ENCODE measurements at places on chromosomes 16 and 17.

- no peak for DNase-seq
These were observed 304.7 kb downstream of the XYLT1 start for GRCh38 chr16:17166095-17166494.

DNA sequence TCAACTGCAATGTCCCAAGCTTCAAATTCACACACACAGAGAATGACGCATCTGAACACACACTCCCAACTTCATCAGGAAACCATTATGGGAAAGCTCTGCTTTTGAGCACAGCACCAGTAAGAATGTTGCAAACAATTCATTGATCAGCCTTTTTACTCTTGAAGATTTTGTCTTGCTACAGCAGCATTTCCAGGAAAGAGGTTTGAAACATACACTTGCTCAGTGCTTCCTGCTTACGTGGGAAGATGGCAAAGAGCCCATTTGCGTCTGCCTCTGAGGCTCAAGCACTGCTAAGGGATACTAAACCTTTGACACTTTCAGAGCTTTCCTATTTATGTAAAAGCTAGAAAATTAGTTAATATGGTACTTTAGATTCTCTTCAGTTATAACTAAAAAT lies 77.2 kb upstream of the MON1B start:
- DNase-seq = no peak

- no peak for DNase-seq
These were observed 178.3 kb downstream of the CDK5R1 start for GRCh38 chr17:32664936-32665583.

DNA sequence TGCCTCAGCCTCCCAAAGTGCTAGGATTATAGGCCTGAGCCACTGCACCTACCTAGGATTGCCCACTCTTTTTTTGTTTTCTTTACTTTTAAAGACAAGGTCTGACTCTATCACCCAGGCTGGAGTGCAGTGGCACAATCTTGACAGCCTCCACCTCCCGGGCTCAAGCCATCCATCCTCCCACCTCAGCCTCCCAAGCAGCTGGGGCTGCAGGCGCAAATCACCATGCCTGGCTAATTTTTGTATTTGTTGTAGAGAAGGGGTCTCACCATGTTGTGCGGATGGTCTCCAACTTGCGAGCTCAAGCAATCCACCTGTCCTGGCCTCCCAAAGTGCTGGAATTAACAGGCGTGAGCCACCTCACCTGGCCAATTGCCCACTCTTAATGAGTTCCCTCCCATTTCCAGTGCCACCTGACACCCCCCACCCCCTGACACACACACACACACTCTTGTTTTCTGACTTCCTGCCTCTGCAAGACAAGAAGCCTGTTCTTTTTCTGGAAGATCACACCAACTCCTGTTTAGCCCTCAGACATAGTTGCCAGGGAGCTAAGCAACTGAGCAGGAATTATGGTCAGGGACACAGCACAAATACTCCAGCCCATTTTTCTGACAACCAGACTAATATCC lies 2.6 kb downstream of the OVCA2 start:
- DNase-seq = no peak

DNA sequence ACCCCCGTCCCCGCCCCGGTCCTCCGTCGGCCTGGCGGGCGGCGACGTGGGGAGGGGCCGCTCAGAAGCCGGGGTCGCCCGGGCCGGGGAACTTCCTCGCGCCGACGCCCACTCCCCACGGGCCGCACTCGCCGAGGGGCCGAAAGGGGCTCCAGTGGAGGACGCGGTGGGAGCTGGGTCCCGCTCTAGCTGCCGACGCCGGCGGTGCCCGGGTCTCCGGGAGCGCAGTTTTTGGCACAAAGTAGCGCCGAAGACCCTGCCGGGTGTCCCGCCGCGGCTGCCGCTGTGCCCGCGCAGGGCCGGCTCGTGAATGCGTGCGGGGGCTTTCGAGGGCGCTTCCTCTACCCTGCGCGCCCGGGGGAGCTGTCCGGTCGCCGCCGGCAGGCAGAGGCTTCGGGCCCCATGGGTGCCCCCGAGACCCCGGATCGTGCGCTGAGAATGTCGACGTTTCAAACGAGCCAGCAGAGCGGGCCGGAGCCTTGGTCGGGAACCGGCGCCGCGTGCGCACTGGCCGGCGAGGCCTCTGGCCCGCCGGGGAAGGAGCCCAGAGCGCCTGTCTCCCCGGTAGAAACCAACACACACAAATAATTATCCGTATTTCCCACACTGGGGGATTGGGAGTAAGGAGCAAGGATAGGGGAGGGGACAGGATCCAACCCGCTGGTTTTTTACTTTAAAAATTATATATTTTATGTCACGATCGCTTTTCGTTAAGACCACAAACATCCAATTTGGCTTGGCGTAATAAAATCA lies 46.6 kb upstream of the SLC38A10 start:
- DNase-seq = no peak

GRCh38 chr17:3626831-3627768 lies 8.9 kb downstream of the SHPK start:
- DNase-seq = no peak

- no peak for DNase-seq
These were observed 758.8 kb downstream of the CDH11 start for GRCh38 chr16:64363039-64363438.

GRCh38 chr16:67841816-67842508 lies at the start of gene THAP11:
Gene THAP11, plus strand, starts transcription at chr16:67842320. Its CDS starts 235 bp downstream, at chr16:67842555.
- peak; percentile 88 for DNase-seq

DNA sequence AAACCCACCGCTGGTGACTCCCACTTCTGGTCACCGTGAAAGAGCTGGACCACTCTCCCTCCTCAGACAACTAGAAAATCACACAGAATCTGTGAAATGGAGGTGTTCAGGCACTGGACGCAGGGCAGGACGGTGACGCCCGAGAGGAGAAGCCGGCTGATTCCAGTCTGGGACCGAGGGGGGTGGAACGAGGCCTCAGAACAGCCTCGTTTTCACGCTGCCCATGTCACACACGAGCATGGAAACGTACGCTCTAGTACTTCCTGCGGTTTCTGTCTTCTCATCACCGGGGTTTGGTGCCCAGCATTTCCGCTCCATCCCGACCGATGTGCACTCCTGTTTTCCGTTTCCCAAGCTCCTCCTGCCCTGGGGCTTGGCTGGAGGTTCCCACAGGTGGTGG lies 101.8 kb upstream of the METRNL start:
- DNase-seq = no peak

GRCh38 chr16:22007159-22007508 lies 777 bp upstream of the MOSMO start:
- no peak for DNase-seq

- DNase-seq = no peak
These were observed 349 bp upstream of the SLC6A2 start for GRCh38 chr16:55655381-55655896.

DNA sequence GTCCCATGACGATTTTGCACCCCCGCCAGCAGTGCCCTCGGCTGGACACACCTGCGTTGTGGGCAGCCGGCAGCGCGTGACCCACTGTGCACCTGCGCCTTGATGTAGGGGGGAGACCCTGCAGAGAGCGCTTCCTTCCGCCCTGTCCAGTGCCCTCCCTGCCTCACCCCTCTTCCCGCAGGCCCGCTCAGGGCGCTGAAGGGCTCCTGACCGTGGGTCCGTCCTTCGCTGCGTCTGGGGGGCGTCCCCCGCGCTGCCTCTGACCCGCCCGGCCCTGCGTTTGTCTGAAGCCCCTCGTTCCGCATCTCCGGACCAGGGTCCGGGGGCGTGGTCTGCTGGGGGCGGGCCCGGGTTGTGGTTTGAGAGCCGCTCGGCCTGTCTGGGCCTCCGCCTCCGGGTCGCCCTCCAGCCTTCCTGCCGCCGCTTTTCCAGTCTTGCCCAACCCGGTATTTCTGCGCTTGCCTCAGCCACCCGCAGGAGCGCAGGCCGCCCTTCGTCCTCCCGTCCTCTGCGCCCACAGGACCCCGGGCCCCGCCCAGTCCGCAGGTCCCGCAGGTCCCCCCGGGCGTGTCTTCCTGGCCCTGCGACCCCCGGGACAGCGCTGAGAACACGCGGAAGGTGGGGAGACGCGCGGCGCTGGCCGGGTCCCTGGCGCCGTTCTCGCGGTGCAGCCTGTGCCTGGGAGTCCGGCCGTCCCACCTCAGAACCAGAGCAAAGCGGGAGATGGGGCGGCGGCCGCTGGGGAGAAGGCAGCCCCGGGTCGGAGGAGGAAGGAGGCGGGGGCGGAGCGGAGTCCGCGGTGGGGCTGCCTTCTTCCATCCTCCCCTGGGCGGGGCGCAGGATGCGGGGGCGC lies 4.0 kb upstream of the IL17C start:
- DNase-seq = peak; percentile 53

Data from activated CD8-positive, alpha-beta memory T cell treated with anti-CD3 and anti-CD28 coated beads for 1 hour (primary cell).